ENCODE measurements at places on chromosomes 3 and 15. TPM values are rescaled to one million over a fixed set of nuclear protein-coding genes. Genes with fewer than 3 reads are reported as not detected.

GRCh38 chr3:40044487-40044886 lies 235.1 kb downstream of the MYRIP start:
- no peak for DNase-seq

The MST1R gene
- 0.79 TPM for total RNA-seq

DNA sequence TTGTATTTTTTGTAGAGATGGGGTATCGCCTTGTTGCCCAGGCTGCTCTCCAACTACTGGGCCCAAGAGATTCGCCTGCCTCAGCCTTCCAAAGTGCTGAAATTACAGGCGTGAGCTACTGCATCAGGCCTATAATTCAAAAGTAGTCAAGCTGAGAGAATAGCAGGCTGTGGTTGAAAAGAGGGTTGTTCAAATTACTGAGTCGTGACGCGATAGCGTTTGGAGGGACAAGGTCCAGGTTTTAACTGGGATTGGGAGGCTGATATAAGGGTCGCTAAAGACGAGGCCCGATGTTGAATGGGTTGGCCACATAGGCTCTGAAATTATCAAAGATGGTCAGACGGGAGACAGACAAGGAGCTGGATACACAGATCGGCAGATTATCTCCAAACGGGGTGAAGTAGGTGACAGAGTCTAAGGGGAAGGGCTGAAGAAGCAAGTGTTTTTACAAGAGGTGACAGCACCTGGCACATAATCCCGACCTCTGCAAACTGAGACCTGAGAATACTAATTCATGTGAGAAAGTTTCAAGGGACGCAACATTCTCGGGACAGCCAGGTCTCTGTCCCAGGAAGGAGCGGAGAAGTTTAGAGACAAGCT lies 759 bp upstream of the ARID3B start:
- DNase-seq = peak; percentile 8

The ACAD9 gene
- total RNA-seq = 35.8 TPM

DNA sequence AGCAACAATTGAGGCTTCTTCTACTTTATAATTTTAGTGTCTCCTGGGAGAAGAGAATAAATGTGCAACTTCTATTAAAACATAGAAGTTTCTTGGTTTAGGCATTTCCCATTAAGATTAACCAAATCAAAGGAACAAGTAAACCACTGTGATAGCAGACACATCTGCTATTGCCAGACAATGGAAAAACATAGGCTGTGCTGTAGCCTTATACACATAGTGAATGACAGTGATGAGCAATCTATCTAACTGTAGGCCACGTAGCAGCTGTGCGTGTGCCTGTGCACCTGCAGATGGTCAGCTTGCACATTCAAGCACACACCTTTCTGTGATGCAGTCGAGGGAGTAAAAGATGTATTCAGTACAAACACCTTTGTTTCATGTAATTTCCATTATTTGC lies 32.7 kb downstream of the GNB4 start:
- no peak for DNase-seq

The CD200R1L gene
- total RNA-seq = not detected

- DNase-seq = no peak
These were observed 326.4 kb upstream of the IGF1R start for GRCh38 chr15:98321896-98322295.

DNA sequence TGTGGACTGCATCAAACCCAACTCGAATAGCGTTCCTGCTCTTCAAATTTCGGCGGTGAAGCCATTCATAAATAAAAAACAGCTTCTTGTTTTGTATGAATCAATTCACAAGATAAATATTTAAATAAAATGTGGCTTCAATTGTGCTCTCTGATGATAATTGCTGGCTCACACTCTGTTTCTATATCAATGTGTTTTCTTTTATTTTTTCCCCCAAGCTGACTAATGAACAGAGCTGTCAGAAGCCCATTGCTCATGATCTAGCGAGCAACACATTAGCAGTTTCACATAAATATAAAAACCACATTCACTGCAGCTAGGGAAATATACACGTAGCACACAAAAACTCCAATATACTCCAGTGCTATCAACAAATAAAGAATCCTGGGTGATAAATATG lies 45.0 kb upstream of the FOXP1 start:
- no peak for DNase-seq

DNA sequence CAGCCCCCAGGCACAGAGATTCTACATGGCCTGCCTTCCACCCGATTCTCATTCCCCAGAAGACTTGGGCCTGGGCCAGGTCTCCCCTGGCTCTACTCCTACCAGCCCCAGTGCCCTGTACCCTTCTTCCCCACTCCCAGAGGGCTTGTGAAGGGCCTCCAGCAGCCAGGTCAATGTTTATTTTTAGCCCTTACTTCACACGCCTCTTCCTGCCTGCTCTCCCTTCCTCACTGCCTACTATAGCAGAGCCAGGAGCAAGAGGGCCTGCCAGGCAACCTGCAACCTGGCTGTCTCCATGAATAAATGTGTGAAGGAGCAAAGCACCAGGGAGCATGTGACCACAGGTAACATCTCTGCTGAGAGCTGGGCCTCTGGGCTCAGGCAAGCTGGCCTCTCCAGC lies 26.4 kb upstream of the APEH start:
- peak; percentile 16 for DNase-seq

The TRPM1 gene
- 0.72 TPM for total RNA-seq

DNA sequence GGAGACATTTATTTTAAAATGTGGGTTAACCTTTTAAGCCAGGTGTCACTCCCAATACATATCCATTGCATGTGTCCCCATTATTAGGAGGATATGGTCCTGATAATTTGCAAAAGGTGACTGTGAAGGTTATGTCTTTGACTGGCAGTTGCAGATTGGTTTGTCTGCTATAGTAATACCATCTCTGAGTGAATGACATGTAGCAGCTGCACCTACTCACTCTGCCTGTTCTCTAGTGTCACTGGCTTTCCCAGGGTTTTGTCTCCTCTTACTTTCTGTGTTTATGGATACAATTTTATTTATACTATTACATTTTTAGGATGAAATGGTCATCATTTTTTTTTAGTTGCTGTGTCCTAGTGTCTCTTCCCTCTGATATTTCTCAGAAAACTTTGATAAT lies 393.2 kb downstream of the C3orf38 start:
- no peak for DNase-seq

The GJD2 gene
- 4.5 TPM for total RNA-seq

GRCh38 chr3:28553175-28553574 lies 204.6 kb upstream of the AZI2 start:
- DNase-seq = no peak

DNA sequence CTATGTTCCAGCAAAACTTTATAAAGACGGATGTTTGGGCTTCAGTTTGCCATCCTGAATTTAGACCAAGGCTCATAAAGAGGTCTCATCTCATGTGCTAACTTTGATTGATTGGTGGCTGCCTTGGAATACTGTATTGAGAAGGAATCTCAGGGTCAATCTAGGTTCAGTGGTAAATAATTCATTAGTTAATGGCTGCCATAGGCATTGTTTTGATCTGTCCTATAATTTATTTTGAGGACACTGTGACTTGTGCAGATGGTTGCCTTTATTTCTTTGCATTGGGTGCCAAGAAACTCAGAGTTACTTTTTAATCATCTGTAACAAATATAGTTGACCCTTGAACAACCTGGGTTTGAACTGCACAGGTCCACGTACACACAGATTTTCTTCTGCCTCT lies 159.8 kb downstream of the B3GALNT1 start:
- DNase-seq = no peak

DNA sequence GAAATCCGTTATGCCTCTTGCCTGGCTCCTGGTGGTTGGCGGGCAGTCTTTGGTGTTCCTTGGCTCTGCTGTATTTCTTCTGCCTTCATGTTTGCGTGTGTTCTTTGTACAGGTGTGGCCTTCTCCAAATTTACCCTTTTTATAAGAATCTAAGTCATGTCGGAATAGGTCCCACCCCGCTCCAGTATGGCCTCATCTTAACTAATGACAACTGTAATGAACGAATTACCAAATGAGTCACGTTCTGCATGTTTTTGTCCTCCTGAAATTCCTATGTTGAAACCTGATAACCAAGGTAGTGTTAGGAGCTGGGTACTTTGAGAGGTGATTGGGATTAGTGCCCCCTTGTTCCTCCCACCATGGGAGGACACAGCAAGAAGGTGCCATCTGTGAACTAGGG lies 71.1 kb downstream of the ITPR1 start:
- no peak for DNase-seq

GRCh38 chr15:92910451-92910850 lies 10.3 kb downstream of the CHD2 start:
- no peak for DNase-seq

The TGM4 gene
- total RNA-seq = 0.06 TPM

The LYSMD2 gene
- total RNA-seq = 10.7 TPM

DNA sequence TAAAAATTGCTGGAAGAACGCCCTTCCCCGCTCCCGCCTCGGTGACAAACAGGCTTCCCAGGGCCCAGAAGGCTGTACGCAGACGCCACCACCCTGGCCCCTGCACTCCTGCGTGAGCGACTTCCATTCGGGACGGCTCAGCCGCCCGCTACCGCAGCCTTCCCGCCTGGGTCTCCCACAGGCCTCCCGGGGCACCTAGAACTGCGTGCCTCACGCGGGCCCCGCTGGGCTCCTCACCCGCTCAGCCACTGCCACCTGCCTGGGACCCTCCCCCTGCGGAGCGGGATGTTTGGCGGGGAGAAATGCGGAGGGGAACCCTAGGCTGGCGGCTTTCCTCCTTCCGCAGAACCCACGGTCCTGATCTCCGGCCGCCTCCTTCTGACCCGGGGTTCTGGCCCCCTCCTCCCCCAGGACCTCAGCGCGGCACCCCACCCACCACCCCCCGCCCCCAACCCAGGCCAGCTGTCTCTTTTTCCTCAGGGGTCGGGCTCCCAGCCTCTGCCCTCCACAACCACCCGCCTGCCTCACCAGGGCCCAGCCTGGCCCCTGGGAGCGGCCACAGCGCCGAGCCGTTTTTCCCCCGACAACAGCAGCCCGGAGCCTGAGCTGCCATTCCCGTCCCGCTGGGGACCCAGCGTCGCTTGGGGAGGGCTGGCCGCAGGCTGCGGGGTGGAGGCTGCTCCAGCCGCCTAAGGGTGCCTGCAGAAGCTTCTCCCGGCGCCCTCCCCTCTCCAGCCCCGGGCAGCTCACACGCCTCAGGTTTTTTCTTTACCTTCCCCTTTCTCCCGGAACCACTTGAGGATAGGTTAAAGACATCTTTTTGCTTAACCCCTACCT lies 27.6 kb upstream of the RAB7A start:
- no peak for DNase-seq

DNA sequence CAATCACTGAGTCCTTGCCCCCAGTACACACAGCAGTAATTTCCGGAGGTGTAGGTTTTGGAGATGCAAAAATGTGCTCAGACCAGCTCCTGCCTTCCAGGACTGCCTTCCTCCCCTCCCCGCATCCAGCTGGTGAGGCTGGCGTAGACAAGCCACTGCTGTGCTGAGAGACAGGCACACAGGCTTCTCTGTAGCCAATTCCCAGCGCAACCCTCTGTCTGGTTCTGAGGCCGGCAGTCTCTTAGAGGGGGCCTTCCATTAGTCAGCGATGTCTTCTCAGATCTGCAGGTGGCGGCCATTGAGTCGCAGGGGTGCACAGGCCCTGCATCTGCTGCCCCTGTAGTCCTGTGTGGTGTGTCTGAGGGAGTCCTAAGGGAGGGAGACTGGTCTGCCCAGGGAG lies 114.4 kb downstream of the DNAJB8 start:
- DNase-seq = no peak
